ENCODE measurements at places on chromosomes 5 and 9. TPM values are rescaled to one million over a fixed set of nuclear protein-coding genes. Genes with fewer than 3 reads are reported as not detected.

The RNF183 gene
- total RNA-seq, result not detected

The PCDHGB2 gene
- 11.1 TPM for total RNA-seq

The ACTBL2 gene
- not detected for total RNA-seq

The PCDHGB1 gene
- total RNA-seq, result 3.1 TPM

The PCDHGA1 gene
- 1.4 TPM for total RNA-seq

The FREM1 gene
- total RNA-seq, result 2.9 TPM

The CDHR2 gene
- total RNA-seq, result 0.85 TPM

The CARD6 gene
- 3.7 TPM for total RNA-seq

The MSMP gene
- total RNA-seq, result 2.8 TPM

- H3K27ac ChIP-seq, result peak overlapping the region; percentile 61
- peaks cover under 1% of the 10 kb centered on the region for H3K27me3 ChIP-seq
These were observed 82.8 kb downstream of the CRB2 start for GRCh38 chr9:123438821-123439220.

GRCh38 chr5:149759563-149759962, 29.5 kb downstream of the PPARGC1B start:
- no peaks in the 10 kb centered on the region for H3K36me3 ChIP-seq
- no peak overlapping the region for H3K4me3 ChIP-seq
- no peaks in the 10 kb centered on the region for H3K27me3 ChIP-seq
- H3K4me1 ChIP-seq, result no peaks in the 10 kb centered on the region

GRCh38 chr9:99015448-99015847, 71.7 kb downstream of the COL15A1 start:
- no peaks in the 10 kb centered on the region for H3K4me1 ChIP-seq
- H3K27ac ChIP-seq, result no peak overlapping the region
- peak overlapping the region; percentile 60 for H3K4me3 ChIP-seq
- DNase-seq, result no peak

- no peak overlapping the region for H3K27ac ChIP-seq
- H3K36me3 ChIP-seq, result no peaks in the 10 kb centered on the region
- no peak for DNase-seq
- H3K4me3 ChIP-seq, result no peak overlapping the region
- H3K4me1 ChIP-seq, result peaks cover 2% of the 10 kb centered on the region
- H3K27me3 ChIP-seq, result peaks cover 1% of the 10 kb centered on the region
These were observed 65.8 kb downstream of the DOCK2 start for GRCh38 chr5:169702693-169703481.

- DNase-seq, result no peak
- no peaks in the 10 kb centered on the region for H3K36me3 ChIP-seq
- H3K27me3 ChIP-seq, result no peaks in the 10 kb centered on the region
- H3K27ac ChIP-seq, result no peak overlapping the region
These were observed 37.5 kb upstream of the FST start for GRCh38 chr5:53442961-53443360.

GRCh38 chr5:27020973-27021372, 17.4 kb downstream of the CDH9 start:
- no peak overlapping the region for H3K27ac ChIP-seq
- no peaks in the 10 kb centered on the region for H3K4me1 ChIP-seq
- no peak overlapping the region for H3K4me3 ChIP-seq
- DNase-seq, result no peak

- H3K4me1 ChIP-seq, result no peaks in the 10 kb centered on the region
- H3K27ac ChIP-seq, result no peak overlapping the region
- H3K36me3 ChIP-seq, result no peaks in the 10 kb centered on the region
- no peaks in the 10 kb centered on the region for H3K27me3 ChIP-seq
- no peak overlapping the region for H3K4me3 ChIP-seq
These were observed 93.2 kb upstream of the ACTBL2 start for GRCh38 chr5:57575839-57576238.

DNA sequence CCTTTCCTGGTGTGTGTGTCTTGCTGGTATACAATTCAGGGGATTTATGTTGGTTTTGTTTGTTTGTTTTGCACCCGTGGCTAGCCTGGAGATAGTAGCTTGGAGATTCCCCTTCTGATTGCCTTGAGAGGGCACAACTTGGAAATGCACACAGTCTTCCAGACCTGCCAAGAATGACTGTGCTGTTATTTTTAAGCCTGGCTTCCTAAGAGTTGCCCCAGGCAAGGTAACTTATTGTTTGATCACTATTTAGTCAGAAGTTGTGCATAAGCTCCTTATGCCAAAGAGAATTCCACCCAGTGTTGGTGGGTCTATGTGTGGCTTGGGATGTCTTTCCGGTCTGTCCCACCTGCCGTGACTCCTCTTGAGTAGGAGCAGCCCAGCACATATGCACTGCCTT, 421.9 kb upstream of the KCNN2 start:
- no peaks in the 10 kb centered on the region for H3K36me3 ChIP-seq
- H3K4me3 ChIP-seq, result no peak overlapping the region
- no peaks in the 10 kb centered on the region for H3K4me1 ChIP-seq
- H3K27me3 ChIP-seq, result no peaks in the 10 kb centered on the region
- no peak for DNase-seq

GRCh38 chr9:33748633-33749304, 46.6 kb upstream of the PRSS3 start:
- H3K27ac ChIP-seq, result no peak overlapping the region
- H3K4me1 ChIP-seq, result peaks cover 17% of the 10 kb centered on the region
- H3K36me3 ChIP-seq, result no peaks in the 10 kb centered on the region
- DNase-seq, result no peak

- no peaks in the 10 kb centered on the region for H3K4me1 ChIP-seq
- H3K27ac ChIP-seq, result no peak overlapping the region
These were observed 60.3 kb upstream of the EPB41L4B start for GRCh38 chr9:109381011-109381729.

- no peak for DNase-seq
- H3K27me3 ChIP-seq, result peaks cover 2% of the 10 kb centered on the region
- H3K36me3 ChIP-seq, result peaks cover 11% of the 10 kb centered on the region
- H3K27ac ChIP-seq, result no peak overlapping the region
- no peak overlapping the region for H3K4me3 ChIP-seq
These were observed 103.0 kb upstream of the CTSL start for GRCh38 chr9:87622923-87623322.

GRCh38 chr9:69594180-69594579, 78.0 kb downstream of the APBA1 start:
- H3K4me1 ChIP-seq, result peaks cover 4% of the 10 kb centered on the region
- H3K36me3 ChIP-seq, result no peaks in the 10 kb centered on the region
- H3K27me3 ChIP-seq, result no peaks in the 10 kb centered on the region
- no peak overlapping the region for H3K4me3 ChIP-seq
- no peak overlapping the region for H3K27ac ChIP-seq

GRCh38 chr9:128006332-128006996, 25.7 kb upstream of the EEIG1 start:
- H3K36me3 ChIP-seq, result peaks cover 3% of the 10 kb centered on the region
- H3K4me1 ChIP-seq, result peaks cover 26% of the 10 kb centered on the region
- peak overlapping the region; percentile 92 for H3K27ac ChIP-seq
- no peak overlapping the region for H3K4me3 ChIP-seq
- peaks cover 7% of the 10 kb centered on the region for H3K27me3 ChIP-seq

- H3K4me1 ChIP-seq, result no peaks in the 10 kb centered on the region
- H3K27me3 ChIP-seq, result no peaks in the 10 kb centered on the region
- H3K4me3 ChIP-seq, result no peak overlapping the region
These were observed 1015.0 kb downstream of the CDH9 start for GRCh38 chr5:26023361-26023760.

GRCh38 chr9:16357828-16358227, 512.6 kb downstream of the BNC2 start:
- DNase-seq, result no peak
- no peaks in the 10 kb centered on the region for H3K27me3 ChIP-seq
- peaks cover 10% of the 10 kb centered on the region for H3K4me1 ChIP-seq
- H3K4me3 ChIP-seq, result no peak overlapping the region

GRCh38 chr5:33241802-33242201, 199.0 kb upstream of the TARS1 start:
- peak; percentile 45 for DNase-seq
- no peak overlapping the region for H3K4me3 ChIP-seq
- peaks cover 7% of the 10 kb centered on the region for H3K36me3 ChIP-seq
- peaks cover 64% of the 10 kb centered on the region for H3K4me1 ChIP-seq
- H3K27ac ChIP-seq, result peak overlapping the region; percentile 100

DNA sequence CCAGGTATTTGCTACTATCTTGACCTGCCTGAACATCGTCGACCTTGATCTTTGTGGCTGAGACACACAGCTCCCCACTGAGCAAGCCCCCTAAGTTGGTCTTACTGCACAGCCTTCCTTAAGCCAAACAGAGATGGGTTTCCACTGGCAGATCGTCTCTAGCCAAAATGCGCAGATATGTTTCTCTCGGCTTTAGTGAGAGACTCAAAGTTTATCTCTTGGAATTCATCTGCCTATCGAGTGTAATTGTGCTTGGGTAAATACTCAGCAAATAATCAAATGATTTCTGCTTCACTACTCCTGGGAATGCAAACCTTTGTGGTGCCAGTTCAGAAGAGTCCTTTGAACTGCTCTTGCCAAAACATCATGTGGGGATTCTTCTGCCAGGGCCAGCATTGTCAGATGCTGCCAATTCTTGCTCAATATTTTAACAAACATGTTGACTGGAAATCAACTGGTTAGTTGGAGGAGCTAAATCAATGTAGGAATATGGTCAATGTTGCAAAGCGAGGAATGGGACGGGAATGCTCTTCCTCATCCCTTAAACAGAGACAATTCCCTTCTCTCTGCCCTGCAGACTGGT, 141.2 kb upstream of the SLC28A3 start:
- no peak for DNase-seq
- no peak overlapping the region for H3K4me3 ChIP-seq
- H3K4me1 ChIP-seq, result no peaks in the 10 kb centered on the region
- no peaks in the 10 kb centered on the region for H3K36me3 ChIP-seq

GRCh38 chr5:77003246-77003645, 27.0 kb upstream of the AGGF1 start:
- no peak for DNase-seq
- H3K36me3 ChIP-seq, result no peaks in the 10 kb centered on the region
- H3K27me3 ChIP-seq, result no peaks in the 10 kb centered on the region

DNA sequence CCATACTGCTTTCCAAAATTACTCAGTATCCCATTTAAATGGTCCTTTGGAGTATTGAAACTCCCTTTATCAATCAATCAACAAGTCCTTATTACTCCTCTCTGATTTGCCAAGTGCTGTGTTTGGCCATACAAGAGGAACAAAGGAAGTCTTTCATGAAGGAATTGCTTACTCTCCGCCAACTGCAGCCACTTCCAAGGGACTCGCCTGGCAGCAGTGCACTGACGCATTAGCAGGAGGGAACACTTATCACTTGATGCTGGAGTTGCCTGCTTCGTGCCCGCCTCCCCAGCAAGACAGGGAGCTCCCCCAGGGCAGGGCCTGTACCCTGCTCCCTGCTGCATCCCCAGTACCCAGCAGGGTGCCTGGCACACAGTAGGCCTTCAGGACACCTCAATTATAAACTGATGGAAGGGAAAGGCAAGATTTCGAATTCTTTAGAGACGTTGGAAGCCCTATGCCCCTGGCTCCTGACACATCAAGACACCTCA, 97.9 kb downstream of the CRB2 start:
- no peak overlapping the region for H3K27ac ChIP-seq
- peaks cover 4% of the 10 kb centered on the region for H3K4me1 ChIP-seq
- no peaks in the 10 kb centered on the region for H3K27me3 ChIP-seq
- no peak for DNase-seq

GRCh38 chr9:113155911-113156588, 5.2 kb downstream of the SLC31A2 start:
- peaks cover 11% of the 10 kb centered on the region for H3K4me1 ChIP-seq
- no peak for DNase-seq
- H3K36me3 ChIP-seq, result peaks cover 17% of the 10 kb centered on the region
- H3K27me3 ChIP-seq, result peaks cover 9% of the 10 kb centered on the region
- no peak overlapping the region for H3K4me3 ChIP-seq

DNA sequence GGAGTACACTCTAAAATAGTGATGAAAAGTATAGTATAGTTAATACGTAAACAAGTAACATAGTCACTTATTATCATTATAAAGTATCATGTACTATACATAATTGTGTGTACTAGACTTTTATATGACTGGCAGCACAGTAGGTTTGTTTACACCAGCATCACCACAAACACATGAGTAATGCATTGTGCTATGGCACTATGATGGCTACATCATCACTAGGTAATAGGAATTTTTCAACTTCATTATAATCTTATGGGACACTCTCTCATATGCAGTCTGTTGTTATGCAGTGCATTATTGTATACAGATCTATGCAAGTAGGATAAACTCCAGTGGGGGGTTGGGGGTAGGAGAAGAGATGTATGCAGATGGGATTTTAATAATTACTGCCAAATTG, 52.7 kb upstream of the ELL2 start:
- no peak for DNase-seq
- peaks cover 4% of the 10 kb centered on the region for H3K4me1 ChIP-seq
- H3K4me3 ChIP-seq, result no peak overlapping the region
- H3K36me3 ChIP-seq, result no peaks in the 10 kb centered on the region
- no peaks in the 10 kb centered on the region for H3K27me3 ChIP-seq

- no peaks in the 10 kb centered on the region for H3K4me1 ChIP-seq
- H3K4me3 ChIP-seq, result no peak overlapping the region
- no peak for DNase-seq
- no peak overlapping the region for H3K27ac ChIP-seq
- H3K27me3 ChIP-seq, result peaks cover 13% of the 10 kb centered on the region
These were observed 25.1 kb downstream of the BARX1 start for GRCh38 chr9:93930070-93930469.

DNA sequence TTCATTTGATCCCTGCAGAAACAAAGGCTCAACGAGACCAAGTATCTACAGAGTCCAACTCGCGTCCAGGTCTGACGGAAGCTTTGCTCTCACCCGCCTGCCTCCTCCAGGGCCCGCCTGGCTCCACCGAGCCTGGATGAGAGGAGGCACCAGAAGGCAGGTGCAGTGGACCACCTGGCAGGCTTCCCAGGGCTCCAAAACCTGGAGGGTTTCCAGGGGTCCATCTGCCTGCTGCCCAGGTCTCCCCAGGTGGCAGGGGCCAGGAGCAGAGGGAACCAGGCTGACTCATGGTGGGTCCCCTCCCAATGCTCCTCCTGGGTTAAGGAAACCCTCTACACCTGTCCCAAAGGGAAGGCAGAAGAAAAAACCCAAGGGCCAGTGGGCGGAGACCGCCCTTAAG, 59.5 kb downstream of the VAV2 start:
- H3K36me3 ChIP-seq, result peaks cover 19% of the 10 kb centered on the region
- no peak for DNase-seq
- peaks cover 9% of the 10 kb centered on the region for H3K27me3 ChIP-seq
- no peak overlapping the region for H3K27ac ChIP-seq
- H3K4me3 ChIP-seq, result no peak overlapping the region

DNA sequence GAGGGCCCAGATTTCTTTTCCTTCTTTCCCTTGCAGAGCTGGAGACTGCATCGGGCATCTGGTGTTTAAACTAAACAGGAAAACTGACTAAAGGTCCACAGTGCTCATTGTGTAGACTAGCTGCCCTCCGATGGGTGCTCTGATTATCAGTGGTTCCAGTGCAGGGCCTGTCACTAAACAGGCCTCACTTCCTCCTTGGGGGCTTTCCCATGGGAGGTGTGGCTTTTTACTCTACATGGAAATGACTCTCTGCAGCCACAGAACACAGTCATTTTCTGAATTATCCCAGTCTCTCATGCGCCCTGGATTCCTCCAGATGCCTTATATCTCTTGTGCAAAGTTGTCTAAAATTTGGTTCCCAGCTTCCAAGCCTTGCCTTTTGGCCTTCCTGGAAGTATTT, 199.2 kb downstream of the TRIO start:
- peaks cover 26% of the 10 kb centered on the region for H3K4me1 ChIP-seq
- peaks cover 28% of the 10 kb centered on the region for H3K36me3 ChIP-seq
- DNase-seq, result no peak
- H3K4me3 ChIP-seq, result no peak overlapping the region
- peaks cover 4% of the 10 kb centered on the region for H3K27me3 ChIP-seq
- peak overlapping the region; percentile 39 for H3K27ac ChIP-seq
